Activated naive CD4-positive, alpha-beta T cell treated with anti-CD3 and anti-CD28 coated beads, Interleukin-2, amount 50 U/mL, for 72 hours (primary cell): ENCODE measurements at places on chromosomes 4 and X. TPM values are rescaled to one million over a fixed set of nuclear protein-coding genes. Genes with fewer than 3 reads are reported as not detected.

Gene PCGF3
- total RNA-seq: 23.0 TPM

Gene GPC3
- total RNA-seq: 1.4 TPM

Gene ALPK1
- 65.8 TPM for total RNA-seq

- no peak for DNase-seq
Measured at GRCh38 chr4:40581254-40582140, 48.2 kb downstream of the RBM47 start.

GRCh38 chr4:187547316-187547715, 448.3 kb upstream of the ZFP42 start:
- no peak for DNase-seq

- DNase-seq: no peak
Measured at GRCh38 chrX:133375615-133376340, 39.5 kb downstream of the GPC4 start.

- DNase-seq: no peak
Measured at GRCh38 chr4:161444626-161445025, 719.2 kb downstream of the FSTL5 start.

- DNase-seq: no peak
Measured at GRCh38 chr4:76571274-76571673, 136.2 kb downstream of the SHROOM3 start.

- DNase-seq: no peak
Measured at GRCh38 chrX:56920338-56920997, 74.9 kb downstream of the SPIN3 start.

Gene FREM3
- total RNA-seq: not detected

DNA sequence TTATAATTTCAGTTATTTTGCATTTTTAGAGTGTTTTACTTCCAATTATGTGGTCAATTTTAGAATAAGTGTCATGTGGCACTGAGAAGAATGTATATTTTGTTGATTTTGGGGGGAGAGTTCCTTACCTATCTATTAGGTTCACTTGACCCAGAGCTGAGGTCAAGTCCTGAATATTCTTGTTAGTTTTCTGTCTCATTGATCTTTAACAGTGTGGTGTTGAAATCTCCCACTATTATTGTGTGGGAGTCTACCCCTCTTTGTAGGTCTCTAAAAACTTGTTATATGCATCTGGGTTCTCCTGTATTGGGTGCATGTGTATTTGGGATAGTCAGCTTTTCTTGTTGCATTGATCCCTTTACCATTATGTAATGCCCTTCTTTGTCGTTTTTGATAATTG, 127.0 kb upstream of the ZDHHC15 start:
- DNase-seq: no peak

DNA sequence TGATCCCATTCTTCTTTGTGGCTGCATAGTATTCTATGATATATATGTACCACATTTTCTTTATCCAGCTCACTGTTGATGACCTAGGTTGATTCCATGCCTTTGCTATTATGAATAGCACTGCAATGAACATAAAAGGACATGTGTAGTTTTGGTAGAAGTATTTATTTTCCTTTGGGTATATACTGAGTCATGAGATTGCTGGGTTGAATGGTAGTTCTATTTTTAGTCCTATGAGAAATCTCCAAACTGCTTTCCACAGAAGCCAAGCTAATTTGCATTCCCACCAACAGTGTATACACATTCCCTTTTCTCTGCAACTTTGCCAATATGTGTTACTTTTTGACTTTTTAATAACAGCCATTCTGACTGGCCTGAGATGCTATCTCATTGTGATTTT, 278.3 kb downstream of the PCDH18 start:
- no peak for DNase-seq

Gene REELD1
- not detected for total RNA-seq

DNA sequence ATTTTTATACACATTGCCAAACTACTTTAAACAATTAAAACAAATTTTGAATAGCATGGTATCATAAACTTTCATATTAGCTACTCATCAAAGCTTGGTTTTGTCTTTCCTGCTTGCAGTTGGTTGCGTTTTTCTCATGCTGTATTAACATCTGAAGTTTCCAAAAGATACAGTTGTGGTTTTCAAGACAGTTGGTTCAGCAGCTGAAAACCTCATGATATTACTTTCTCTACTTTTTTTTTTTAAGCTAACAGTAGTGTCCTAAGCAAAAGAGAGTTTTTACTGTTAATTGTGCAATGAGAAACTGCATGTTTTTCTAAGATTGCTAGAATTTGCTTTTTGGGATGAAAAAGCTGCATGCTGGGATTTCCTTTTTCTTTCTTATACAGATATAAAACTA, 15.2 kb downstream of the RUFY3 start:
- DNase-seq: no peak

DNA sequence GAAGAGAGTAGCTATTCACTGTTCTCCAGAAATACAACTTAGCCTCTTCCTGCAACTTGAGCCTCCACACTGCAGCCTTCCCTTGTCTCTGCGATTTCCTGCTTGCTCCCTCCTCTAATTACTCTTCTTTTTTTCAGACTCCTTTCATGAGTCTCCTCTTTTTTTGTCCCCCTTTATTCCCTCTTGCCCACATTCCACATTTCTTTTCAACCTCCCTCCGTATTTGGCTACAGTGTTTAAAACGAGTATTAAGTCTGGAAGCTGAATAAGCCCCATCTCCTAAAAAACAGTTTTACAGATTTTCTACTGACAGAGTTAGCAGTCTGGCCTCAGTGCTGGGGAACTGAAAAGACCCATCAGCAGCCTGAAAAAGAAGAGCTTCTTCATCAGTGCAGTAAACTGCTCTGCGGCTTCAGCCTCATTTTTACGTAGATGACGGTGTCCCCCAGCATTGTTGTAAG, 141.5 kb downstream of the TENM3 start:
- DNase-seq: no peak

DNA sequence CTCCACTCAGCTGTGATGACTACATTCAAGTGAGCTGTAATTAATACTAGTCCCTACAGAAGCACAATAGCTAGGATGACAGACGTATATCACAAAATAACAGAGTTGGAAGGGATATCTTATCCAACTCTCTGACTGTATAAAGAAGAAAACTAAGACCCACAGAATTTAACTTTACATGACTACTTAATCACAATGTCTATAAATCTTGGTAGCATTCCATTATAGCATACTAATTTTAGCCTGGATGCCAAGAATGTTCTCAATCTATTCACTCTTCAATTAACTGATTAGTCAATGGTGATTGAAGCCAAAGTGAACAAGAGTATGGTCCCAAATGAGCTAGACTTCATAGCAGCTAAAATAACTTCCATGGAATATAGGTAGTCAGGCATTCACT, 31.2 kb downstream of the RPS6KA6 start:
- DNase-seq: no peak

DNA sequence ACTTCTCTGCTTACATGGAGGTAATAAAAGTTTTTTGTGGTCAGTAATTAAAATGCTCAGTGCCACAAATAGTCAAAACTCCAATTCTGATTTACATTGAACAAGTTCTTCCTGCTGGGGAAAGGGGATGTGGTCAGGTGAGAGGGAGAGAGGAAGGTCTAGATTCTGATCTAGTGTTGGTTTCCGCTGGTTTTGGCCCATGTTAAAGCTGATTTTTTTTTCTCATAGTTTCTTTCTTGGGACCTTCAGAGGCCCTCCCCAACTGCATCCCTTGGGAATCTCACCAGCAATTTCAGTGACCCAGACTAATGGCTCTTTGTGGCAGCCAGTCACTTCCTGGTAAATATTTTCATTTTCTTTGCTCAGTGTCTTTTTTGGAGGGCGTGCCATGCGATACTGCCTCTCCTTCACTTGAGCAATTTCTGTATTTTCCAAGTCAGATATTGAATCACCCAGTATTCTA, 332.7 kb downstream of the RAPGEF2 start:
- no peak for DNase-seq

DNA sequence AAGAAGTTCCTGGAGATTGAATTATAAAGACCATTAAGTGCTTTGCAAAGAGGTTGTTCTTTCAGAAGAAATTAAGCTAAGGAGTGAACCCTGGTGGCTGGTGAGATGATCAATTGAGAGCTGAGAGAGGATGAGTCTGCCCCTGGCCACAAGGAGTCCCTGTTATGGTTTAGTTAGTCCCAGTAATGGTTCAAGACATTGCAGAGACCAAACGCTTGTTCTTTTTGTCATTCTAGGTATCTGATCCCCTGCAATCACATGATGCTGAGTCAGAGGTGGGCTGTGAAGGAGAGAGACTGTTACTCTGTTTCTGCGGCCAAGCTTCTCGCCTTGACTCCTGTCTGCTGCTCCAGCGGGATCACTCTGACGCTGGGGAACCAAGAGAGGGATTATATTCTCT, 114.5 kb downstream of the GATB start:
- no peak for DNase-seq

Gene PWWP3B
- not detected for total RNA-seq
